ENCODE measurements at places on chromosomes 16 and 17.

- no peak for DNase-seq
Observed at GRCh38 chr16:31329671-31330552, 25.1 kb upstream of the ITGAX start.

- DNase-seq = no peak
Observed at GRCh38 chr16:84825896-84826557, 6.2 kb downstream of the CRISPLD2 start.

DNA sequence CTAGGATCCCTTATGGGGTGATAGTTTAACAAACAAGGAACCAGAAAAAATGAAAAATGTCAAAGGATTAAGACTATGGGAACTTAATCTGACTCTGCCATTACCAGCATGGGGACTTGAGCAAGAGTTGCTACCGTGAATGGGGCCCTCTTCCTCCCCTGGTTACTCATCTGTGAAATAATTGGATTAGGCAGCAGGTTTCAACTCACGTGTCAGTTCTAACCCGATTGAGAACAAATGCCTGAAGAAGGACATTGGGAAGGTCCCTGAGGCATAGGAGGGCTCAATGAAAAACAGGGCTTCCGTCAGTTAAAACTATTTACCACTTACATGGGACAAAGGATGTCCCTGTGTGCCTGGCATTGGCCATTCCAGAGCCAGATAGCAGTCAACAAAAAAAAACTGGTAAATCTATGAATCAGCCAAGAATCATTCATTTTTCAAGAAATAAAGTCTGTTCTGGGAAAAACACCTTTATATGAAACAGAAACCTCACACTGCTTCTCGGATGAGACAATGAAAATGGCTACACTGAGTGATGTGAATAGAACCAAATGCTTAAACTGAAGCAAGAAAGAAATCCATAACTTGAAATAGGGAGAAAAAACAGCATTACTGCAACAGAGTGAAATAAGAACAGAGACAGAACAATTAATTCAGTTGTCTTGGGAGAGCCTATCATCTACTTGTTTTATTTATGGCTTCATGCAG lies 104.3 kb downstream of the ADAMTS18 start:
- DNase-seq = no peak

GRCh38 chr17:32016231-32016630 lies 9.0 kb downstream of the LRRC37B start:
- DNase-seq = no peak

GRCh38 chr16:55976815-55977214 lies 101.6 kb upstream of the CES5A start:
- no peak for DNase-seq

DNA sequence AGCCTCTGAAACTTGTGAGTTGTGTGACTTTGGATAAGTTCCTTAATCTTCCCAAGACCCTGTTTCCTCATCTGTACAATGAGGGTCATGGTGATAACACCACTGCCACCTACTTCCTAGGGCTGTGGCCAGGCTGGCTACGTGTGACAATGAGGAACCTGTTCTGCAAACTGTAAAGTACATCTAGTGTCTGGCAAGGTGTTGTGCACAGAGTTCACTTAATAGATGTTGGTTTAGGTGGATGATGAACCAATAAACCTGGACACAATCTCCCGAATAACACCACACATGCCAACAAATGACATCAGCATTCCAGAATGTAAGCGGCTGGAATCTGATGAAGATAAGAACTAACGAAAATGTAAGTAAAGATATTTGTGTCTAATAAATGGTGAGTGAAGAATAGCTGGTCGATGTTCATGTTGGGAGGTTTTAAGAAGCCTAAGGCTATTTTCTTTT lies 82.3 kb downstream of the MARCHF10 start:
- no peak for DNase-seq

- peak; percentile 22 for DNase-seq
Observed at GRCh38 chr17:51035431-51035830, 85.2 kb downstream of the SPAG9 start.

- no peak for DNase-seq
Observed at GRCh38 chr17:33373273-33373672, 80.2 kb upstream of the ASIC2 start.
